ENCODE measurements at places on chromosomes 16 and 17.
A peak's percentile ranks its signal among the peaks of the same experiment; 100 is the strongest.

- ATAC-seq, result peak; percentile 95
Observed at GRCh38 chr17:46922804-46923635, at the start of gene GOSR2. GOSR2 (plus strand) TSS chr17:46923160; CDS start chr17:46923193, 33 bp downstream.

GRCh38 chr17:63740464-63741142 is 996 bp downstream of the STRADA start:
- no peak for ATAC-seq

- ATAC-seq, result no peak
Observed at GRCh38 chr17:74419928-74420411, 11.9 kb upstream of the GPRC5C start.

- peak; percentile 68 for ATAC-seq
Observed at GRCh38 chr16:2474877-2475412, at the start of gene TBC1D24. TBC1D24 (plus strand) TSS chr16:2475127; CDS start chr16:2496149, 21,022 bp downstream.

DNA sequence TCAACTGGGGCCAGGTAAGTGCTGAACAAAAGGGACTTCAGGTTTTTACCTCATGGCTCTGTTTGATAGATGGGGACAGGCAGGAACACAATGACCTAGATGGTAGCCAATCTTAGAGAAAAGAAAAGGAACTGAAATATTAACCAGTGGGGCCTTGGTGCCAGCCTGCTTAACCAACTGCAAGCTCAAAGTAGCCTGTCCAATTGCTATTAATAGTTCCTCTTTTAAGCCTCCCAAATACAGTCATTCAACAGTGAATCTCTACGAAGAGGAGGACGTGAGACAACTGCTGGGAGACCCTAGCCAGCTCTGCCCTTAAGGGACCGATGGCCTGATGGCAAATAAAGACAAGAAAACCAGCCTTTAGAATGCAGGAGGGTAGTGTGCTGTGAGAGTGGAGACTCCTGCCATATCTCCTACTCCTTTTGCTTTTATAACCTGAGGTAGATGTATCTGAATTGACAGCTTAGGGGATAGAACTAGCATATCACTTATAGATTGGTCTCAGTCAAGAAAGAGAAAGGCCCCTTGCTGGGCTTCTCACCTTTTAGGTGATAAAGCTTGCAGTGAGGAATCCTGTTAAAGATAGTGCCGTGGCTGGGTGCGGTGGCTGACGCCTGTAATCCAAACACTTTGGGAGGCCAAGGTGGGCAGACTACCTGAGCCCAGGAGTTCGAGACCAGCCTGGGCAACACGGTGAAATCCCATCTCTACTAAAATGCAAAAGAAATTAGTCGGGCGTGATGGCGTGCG is 28.3 kb downstream of the ARSG start:
- no peak for ATAC-seq

Data from esophagus mucosa (tissue), 1 donor.